Fibroblast of skin of right biceps (primary cell): ENCODE measurements at places on chromosomes 12 and 14.
A peak's percentile ranks its signal among the peaks of the same experiment; 100 is the strongest.

- DNase-seq = no peak
These were observed 182.5 kb downstream of the ZFP36L1 start for GRCh38 chr14:68610251-68610793.

GRCh38 chr12:52649066-52649465, 2.9 kb downstream of the KRT2 start:
- DNase-seq = no peak

DNA sequence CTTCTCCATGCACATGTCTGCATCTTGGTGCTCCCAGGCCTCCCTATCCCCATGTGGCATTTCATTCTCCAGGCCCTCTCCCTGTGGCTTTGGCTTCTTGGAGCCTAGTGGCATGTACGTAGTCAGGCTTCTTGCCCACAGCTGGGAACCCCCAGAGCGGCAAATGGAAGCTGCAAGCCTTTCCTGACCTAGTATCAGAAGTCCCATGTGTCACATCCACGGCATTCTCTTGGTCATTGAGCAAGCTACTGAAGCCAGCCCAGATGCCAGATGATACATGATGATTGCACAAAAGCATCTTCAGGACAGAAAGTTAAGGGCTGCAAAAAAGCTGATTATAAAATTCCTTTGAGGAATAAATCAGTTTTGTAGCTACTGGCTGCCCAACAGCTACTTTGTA, 154.9 kb downstream of the PELI2 start:
- peak; percentile 88 for DNase-seq

DNA sequence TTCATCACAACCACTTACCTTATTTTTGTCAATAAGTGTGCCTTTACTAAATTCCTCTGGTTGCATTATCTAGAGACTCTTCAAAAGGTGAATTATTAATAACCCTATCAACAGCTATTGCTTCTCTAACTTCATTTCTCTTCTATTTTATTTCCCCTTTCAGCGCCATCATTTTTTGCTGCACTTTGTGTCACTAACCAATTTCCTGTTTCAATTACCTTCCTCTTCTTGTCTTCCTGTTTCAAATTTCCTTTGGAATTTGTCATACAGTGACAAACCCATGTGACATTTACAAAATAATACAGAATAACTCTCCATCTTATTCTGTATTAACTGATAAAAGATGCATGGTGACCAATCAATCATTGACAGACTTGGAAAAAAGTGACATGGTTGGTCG, 12.2 kb upstream of the CLEC2A start:
- no peak for DNase-seq

- DNase-seq = no peak
These were observed 46.7 kb upstream of the KLRD1 start for GRCh38 chr12:10260927-10261326.

- peak; percentile 74 for DNase-seq
These were observed 25.1 kb upstream of the GPHB5 start for GRCh38 chr14:63343878-63344277.

DNA sequence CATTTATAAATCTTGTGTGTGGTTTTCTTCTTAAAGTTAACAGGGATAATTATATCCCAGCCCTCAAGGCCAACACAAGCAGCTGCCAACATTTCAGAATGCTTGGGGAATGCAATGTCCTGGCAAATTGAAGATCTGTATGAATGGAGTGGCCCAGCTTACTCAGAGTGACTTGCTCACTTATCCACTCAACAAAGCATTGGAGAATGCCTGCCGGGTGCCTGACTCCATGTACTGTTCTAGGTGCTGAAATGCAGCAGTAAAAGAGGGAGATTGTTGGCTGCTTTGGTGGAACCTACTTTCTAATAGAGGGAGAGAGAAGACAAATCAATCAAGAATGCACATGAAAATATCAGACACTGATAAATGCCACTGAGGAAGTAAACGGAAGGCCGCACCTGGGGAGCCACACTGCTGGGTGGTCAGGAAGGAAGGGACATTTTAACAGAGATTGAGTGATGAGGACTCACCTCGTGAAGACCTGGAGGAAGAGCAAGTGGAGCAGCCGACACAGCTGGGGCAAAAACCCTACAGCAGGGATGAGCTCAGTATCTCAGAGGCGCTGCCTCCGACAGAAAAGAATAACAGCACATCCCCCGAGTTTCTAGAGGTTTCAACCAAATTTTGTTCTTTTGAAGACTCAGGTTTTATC, 61.2 kb upstream of the VASH1 start:
- no peak for DNase-seq

DNA sequence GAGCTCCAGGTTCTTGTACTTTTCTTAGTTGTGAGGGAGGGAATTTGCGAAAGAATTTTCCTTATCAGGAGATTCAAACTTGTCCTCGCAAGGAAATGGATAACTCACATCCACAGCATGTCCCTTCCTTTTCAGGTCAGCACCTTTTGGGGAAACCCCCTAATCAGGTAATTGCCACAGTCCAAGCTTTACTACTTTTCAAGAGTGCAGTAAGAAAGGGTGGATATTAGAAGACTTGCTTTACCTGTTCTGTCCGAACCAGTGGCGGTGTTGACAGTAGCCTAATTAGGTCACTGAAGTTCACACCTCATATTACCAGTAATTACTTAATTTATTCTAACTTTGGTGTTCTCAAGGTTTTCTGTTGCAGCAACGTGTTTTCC, 6.7 kb upstream of the C12orf50 start:
- DNase-seq = no peak

- peak; percentile 80 for DNase-seq
These were observed 9.7 kb upstream of the RIN3 start for GRCh38 chr14:92503756-92504491.

DNA sequence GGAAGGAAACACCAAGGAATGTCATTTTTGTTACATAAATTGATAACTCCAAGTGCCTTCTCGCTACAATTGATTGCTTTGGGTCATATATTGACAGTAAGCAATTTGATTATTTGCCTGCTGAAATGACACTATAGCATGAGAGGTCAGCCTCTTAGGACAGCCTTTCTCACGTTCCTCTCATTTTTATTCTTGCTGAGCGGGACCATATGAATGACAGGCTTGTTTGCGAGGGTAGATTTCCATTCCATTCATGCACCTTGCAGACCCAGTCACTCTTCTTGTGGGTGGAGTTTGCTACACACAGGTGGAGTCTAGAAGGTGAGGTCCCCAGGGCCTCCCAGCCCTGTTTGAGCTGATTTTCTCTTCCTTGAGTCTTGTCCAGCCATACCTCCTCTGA, 27.3 kb downstream of the DAAM1 start:
- no peak for DNase-seq

DNA sequence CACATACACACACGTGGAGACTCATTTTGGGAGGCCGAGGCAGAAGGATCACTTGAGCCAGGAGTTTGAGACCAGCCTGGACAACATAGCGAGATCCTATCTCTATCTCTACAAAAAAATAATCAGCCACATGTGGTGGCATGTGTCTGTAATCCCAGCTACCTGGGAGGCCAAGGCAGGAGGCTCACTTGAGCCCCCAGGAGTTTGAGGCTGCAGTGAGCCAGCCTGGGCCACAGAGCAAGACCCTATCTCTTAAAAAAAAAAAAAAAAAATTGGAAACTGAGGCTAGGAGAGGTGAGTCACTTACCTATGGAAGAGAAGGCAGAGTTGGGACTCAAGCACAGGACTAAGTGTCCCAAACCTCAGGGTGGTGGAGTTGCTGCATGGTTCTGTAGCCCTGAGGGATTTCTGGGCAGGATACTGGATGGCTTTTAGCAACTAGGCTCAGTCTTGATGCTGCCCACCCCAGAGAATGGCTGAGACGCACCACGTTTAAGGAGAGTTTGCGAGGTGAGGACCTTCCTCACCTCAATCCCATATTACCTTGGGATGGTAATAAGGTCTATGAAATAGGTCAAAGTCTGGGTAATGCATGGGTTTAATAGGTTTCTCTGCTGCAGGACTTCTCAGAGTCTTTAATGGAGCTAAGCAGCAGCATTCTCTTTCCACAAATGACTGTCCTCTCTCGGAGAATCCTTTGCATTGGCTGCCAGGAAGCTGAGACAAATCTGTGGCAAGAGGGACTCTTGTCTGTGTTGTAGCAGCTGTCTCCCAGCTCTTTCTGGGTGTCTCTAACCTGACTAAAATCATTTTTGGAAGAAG, 35.6 kb downstream of the SH2B3 start:
- DNase-seq = no peak
